Right ventricle myocardium inferior (tissue), 1 donor: ENCODE measurements at places on chromosomes 7 and 10. TPM values are rescaled to one million over a fixed set of nuclear protein-coding genes. Genes with fewer than 3 reads are reported as not detected.
A peak's percentile ranks its signal among the peaks of the same experiment; 100 is the strongest.

Gene FGFR2
- total RNA-seq, result 0.70 TPM

Gene GARIN1A
- 1.8 TPM for total RNA-seq

Gene MLLT10
- 18.3 TPM for total RNA-seq

Gene SLC35G1
- total RNA-seq, result 1.8 TPM

GRCh38 chr10:99995713-99996112 lies 14.0 kb downstream of the DNMBP start:
- DNase-seq, result no peak

DNA sequence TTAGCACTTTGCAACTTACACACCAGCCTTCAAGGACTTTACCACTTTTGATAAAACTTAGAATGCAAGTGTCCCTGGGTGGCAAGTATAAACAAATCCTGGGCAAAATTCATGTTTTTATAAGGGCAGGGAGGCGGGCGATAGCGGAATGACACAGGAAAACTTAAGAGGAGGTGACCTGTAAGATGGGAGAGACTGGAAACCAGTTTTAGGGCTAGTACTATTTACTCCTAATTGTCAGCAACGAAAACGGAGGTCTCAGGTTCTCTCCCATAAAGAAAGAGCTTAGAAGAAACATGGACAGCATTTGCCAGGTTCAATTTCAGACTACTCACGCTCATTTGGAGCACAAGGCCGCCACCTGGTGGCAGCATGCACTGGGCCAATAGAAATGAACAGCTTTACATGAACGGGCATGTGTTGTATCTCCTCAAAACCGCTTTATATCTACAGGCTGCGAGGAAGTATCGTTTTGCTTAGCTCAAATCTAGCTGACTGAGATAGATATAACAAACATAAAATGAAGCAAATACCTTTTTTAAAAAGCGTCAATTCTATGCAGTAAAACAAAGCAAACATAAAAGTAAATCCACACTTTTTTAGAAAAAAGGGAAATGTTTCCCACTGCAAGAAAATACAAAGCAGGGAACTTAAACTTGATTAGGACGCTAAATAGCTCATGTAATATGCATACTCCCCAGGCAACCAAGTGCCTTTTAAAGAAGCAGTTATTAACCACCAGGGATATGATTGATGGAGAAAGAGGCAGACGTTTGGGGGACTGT lies 37.6 kb upstream of the SVOPL start:
- peak; percentile 80 for DNase-seq

- peak; percentile 82 for DNase-seq
These were observed 32.1 kb downstream of the JCAD start for GRCh38 chr10:30027057-30028005.

DNA sequence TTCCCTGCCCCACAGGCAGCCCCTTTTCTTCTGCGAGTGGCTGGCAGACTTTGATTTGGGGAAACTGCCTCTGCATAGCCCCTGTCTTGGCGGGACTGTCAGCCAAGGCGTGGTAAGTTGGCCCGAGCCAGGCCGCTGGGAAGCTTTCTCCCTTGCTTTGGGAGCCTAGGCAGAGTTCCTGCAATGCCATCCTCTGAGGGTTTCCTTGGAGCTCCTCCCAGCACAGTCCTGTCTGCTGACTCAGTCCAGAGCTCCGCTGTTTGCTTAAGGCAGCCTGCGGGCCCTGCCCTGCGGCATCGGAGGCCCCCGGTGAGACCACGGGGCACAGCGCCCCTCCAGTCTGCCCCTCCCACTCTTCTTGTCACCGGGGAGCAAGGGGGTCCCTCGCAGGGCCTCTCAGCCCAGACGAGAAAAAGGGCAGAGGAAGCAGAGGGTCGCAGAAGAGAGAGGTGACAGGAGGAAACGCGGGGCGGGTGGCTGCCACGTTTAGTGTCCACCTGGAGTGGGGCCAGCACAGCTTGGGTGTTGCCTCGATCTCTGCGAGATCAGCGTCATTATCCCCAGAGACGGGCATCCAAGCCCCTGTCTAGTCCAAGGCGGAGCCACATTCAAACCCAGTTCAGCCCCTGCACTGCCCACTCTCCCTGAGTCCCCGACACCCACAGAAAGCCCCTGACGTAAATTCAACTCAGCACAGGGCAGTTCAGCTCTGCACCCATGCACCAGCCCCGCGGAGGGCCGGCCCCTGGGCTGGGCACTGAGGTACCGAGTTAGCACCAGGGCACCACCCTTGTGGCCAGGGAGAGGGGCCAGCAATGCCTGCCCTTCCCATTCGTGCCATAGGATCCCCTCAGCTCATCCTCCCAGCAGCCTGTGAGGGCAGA lies 59.0 kb upstream of the CHST15 start:
- peak; percentile 81 for DNase-seq
